ENCODE measurements at places on chromosomes 3 and 15.
A peak's percentile ranks its signal among the peaks of the same experiment; 100 is the strongest.

- H3K4me1 ChIP-seq, result no peaks in the 10 kb centered on the region
- no peak overlapping the region for H3K27ac ChIP-seq
- no peaks in the 10 kb centered on the region for H3K27me3 ChIP-seq
- H3K4me3 ChIP-seq, result no peak overlapping the region
- no peaks in the 10 kb centered on the region for H3K36me3 ChIP-seq
- DNase-seq, result no peak
Observed at GRCh38 chr3:114480442-114480841, 186.6 kb downstream of the TIGIT start.

DNA sequence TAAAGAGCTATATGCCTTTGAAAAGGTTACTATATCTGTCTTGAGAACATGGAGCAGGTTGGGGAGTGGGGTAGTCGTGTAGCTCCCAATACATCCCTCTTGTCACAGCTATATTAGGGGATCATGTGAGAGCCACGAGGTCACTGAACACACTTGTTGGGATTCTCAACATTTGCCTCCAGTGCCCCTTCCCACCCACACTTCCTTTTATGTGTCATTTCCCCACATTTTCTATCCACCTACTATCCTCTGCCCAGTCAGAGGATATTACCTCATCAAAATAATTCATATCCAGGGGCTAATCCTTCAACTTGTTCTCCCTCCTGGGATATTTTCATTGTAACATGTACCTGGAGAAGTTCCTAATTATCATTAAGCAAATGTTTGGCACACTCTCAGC lies 85.0 kb downstream of the CYP19A1 start:
- peaks cover 4% of the 10 kb centered on the region for H3K4me1 ChIP-seq
- no peak for DNase-seq
- no peak overlapping the region for H3K4me3 ChIP-seq
- H3K36me3 ChIP-seq, result no peaks in the 10 kb centered on the region
- H3K27ac ChIP-seq, result no peak overlapping the region
- H3K27me3 ChIP-seq, result no peaks in the 10 kb centered on the region

DNA sequence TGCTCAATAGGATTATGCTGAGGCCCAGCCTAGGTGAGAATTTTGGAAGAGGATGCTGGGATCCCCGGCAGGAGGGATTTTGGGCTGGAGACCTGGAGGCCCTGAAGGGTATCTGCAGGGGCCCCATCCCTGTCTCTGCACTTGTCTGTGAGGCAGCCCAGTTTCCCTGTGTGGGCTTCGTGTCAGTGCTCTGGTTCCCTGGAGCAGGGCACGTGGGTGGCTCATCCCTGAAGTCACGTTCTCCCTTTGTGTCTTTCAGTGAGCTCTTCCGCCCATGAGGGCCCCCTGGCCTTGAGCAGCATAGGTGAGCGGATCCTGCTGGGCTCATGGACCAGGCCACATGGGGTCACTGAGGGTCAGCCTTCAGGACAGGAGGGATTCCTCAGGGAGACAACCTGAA lies 217.9 kb downstream of the SNRPN start:
- H3K27me3 ChIP-seq, result no peaks in the 10 kb centered on the region
- H3K36me3 ChIP-seq, result no peaks in the 10 kb centered on the region
- H3K4me3 ChIP-seq, result no peak overlapping the region

- no peaks in the 10 kb centered on the region for H3K36me3 ChIP-seq
- H3K4me3 ChIP-seq, result no peak overlapping the region
- H3K27ac ChIP-seq, result no peak overlapping the region
- no peak for DNase-seq
- H3K4me1 ChIP-seq, result no peaks in the 10 kb centered on the region
Observed at GRCh38 chr3:114892880-114893279, 254.2 kb downstream of the ZBTB20 start.

DNA sequence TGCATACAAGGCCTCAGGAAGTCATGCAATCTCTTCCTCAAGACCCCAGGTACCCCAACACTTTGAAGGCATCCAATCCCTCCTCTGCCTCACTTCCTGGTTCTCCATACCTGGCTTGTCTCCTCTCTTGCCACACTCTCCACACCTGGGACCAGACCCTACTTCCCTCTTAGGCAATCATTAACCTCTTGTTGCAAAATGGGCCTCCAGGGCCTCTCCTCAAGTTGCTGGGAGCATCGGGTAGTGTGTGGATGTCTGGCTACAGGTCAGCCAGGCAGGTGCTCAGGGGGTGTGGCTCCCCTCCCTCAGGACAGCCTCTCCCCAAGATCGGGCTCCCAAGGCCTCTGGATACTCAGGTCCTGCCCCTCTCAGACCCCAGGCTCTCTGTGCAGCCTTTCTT lies 8.6 kb downstream of the PLA2G4E start:
- peaks cover 2% of the 10 kb centered on the region for H3K4me1 ChIP-seq
- no peak overlapping the region for H3K4me3 ChIP-seq
- peak; percentile 26 for DNase-seq
- no peaks in the 10 kb centered on the region for H3K27me3 ChIP-seq
- no peaks in the 10 kb centered on the region for H3K36me3 ChIP-seq

DNA sequence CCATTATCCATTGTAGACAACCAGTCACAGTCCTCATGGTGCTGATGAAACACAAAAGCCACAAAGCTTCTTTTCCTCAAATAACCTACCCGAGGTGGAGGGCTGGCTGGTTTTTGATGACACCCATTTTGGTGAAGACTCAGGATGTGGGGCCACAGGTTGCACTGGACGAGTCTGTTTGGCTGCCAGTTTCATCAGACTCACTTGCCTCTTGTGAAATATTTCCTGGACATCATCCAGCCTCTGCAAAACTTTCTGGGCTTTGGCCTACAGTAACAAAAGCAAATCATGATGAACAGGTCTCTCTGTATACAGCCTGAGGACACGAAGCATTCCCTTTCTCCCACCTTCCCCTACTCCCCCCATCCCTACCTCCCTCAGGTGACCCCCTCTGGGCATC lies 42.2 kb downstream of the B3GNT5 start:
- peak; percentile 35 for DNase-seq
- peak overlapping the region; percentile 68 for H3K27ac ChIP-seq
- no peak overlapping the region for H3K4me3 ChIP-seq
- no peaks in the 10 kb centered on the region for H3K36me3 ChIP-seq
- H3K27me3 ChIP-seq, result no peaks in the 10 kb centered on the region

All from trophoblast cell (in vitro differentiated cells and primary cell).